NCI-H510A (cell line): ENCODE measurements at places on chromosomes 13 and 19.

- no peak for DNase-seq
Observed at GRCh38 chr19:14916848-14917247, 24.4 kb upstream of the OR7C2 start.

DNA sequence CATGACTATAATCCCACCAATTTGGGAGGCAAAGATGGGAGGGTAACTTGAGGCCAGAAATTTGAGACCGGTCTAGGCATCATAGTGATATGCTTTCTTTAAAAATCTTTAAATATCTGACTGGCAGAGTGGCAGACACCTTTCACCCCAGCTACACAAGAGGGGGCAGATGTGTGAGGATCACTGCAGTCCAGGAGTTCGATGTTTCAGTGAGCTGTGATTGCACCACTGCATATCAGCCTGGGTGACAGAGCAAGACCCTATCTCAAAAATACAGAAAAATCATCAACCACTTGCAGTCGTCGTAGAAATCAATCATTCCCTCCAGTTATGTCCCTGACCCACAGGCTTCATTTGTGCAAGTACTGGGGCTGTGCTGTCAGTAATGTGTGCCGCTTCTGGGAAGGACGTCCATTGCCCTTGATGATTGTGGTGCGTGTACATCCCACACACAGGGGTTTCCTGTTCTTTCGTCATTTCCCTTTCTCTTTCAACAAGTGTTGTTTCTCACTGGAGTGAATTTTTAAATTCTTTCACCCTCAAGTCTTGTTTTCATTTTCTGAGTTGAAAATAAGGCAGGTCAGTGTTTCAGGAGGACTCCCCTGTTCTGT, 1.4 kb downstream of the LGALS14 start:
- DNase-seq: no peak

- DNase-seq: no peak
Observed at GRCh38 chr19:54339646-54340358, 840 bp upstream of the LILRA4 start.

- DNase-seq: peak; percentile 18
Observed at GRCh38 chr19:16771618-16772017, 52.0 kb downstream of the NWD1 start.

- DNase-seq: peak; percentile 81
Observed at GRCh38 chr19:13846557-13847406, 30.2 kb upstream of the NANOS3 start.

DNA sequence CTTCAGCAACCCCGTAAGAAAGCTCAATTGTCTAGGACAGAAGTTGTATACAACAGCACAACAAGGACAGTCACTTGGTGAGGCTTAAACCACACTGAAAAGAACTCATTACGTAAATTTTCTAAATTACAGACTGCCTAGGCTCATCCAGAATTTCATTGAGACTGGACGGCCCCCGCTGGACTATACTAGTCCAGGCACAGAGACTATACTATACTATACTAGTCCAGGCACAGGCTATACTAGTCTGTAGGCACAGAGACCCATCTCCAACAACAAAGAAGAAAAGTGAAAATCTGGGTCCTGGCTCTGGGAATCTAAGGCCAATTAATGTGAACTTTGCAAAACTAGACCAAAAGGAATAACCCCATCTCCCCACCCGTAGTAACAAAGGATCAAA, 700 bp downstream of the ZNF816 start:
- no peak for DNase-seq

DNA sequence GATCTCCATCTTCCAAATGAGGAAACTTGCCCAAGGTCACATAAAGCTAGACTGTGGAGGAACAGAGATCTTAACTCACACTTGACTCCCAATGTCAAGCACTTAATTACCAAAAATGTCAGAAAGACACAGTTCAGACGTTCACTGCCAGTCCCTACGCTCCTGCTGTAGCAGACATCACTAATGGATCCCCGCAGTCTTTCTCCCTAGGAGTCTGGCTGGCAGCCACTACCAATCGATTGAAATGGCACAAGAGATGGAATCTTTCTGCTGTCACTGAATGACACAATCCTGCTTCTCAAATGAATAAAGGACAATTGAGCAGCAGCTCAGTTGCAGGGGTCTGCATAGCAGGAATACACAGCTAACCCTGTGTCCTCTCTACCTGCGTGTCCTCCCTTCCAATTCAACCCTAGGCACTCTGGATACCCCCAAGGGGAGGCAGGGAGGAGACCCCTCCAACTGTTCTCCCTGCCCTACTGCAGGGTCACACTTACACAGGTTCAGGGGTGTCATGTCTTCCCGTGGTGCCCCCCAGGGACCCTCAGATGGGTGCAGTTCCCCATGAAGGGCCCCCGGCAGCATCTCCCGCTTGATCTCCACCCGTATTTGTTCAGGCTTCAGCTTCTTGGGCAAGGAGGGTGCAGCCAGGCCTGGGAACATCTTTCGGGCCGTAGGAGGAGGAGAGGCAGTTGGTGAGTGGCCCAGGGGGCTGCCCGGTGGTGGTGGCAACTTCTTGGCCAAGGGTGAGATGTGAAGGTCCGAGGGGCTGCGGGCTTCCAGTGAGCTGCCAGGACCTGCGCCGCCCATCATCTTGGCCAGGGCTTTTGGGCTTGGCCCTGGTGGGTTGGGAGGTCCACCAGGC, 7.9 kb upstream of the AKAP8L start:
- no peak for DNase-seq

- DNase-seq: peak; percentile 36
Observed at GRCh38 chr13:23915308-23915707, 18.0 kb upstream of the C1QTNF9B start.

DNA sequence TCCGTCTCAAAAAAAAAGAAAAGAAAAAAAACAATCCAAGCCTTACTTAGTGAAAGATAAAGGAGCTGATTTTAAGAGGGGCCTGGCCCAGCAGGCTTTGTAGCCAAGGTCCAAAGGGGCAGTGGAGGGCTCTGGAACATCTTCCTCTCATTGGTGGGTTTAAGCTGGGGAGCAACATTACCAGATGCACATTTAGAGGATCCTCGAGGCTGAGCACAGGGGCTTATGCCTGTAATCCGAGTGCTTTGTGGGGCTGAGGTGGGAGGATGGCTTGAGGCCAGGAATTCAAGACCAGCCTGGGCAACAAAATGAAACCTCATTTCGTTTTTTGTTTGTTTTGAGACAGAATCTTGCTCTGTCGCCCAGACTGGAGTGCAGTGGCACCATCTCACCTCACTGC, 8.0 kb upstream of the TMEM160 start:
- DNase-seq: no peak

DNA sequence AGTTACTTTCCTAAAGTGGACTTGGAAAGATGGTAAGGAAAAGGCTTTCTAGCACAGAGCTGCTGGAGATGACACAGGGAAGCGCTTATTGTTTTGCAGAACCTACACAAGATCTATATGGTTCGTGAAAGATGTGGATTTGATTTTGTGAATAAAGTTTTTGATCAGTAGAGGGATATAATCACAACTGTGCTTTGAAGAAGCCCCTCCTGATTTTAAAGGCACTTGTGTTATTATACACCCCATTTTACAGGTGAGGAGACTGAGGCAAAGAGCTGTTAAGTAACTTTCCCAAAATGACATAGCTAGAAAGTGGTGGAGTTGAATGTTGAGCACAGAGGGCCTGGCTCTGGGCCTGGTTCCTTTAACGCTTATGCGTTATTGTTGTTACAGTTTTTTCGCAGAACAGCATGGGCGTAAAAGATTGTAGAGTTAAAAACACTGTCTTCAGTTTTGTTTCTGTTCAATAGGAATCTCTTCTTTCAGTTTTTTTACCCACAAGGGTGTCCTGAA, 1.4 kb downstream of the TDRD3 start:
- DNase-seq: no peak

DNA sequence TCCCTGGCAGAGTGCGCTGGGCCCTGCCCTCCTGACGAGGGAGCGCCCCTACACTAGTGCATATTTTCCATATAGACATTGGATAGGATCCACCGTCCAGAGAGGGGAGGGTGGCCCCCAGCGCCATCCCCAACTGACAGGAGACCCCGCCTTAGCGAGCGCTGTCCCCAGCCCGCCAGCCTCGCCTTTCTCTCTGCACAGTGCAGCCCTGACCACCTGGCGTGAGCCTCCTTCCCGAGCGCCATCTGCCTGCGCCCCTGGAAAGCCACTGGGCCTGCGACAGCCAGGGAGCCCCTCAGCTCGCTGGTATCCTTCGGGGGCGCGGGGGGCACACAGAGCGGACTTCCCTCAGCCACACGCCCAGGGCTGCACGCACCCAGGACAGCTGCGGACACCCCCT, 42.1 kb upstream of the ATP12A start:
- no peak for DNase-seq

GRCh38 chr13:78658630-78659449, at the start of gene OBI1:
OBI1 (minus strand) TSS chr13:78659155; CDS start chr13:78659120, 35 bp downstream.
- DNase-seq: peak; percentile 34

DNA sequence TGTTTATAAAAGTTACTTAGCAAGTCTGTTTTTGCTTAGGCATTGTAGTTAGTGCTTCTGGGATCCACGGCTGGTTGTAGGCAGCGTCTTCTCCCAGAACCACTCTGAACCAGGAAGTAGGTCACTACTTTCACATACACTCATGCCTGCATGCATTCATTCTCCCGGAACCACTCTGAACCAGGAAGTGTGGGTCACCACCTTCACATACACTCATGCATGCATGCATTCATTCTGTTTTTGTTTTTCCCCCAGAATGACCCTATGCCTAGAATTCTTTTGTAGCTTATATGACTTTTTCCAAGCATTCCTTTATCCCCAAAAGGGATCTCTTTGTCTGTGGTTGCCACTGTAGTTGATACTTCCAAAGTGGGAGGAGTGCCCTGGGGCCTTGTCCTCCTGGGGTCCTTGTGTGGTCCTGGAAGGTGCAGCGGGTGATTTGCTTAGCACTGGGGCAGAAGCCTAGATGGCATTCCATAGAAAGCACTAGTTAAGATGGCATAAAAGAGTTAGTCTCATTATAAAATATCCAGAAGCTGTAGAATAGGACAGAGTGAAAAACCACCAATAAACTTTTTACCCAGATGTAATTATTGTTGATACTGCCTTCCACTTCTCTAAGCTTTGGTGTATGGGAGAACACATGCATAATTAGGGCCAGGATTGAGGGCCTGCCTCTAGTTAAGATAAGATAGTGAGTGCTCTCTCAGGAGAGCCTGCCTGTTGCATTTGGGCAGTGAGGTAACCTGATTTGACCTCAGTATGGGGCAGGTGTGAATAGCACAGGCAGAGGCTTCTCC, 68.6 kb upstream of the TEX29 start:
- DNase-seq: no peak

- DNase-seq: no peak
Observed at GRCh38 chr19:38513762-38514167, 80.3 kb downstream of the RYR1 start.

DNA sequence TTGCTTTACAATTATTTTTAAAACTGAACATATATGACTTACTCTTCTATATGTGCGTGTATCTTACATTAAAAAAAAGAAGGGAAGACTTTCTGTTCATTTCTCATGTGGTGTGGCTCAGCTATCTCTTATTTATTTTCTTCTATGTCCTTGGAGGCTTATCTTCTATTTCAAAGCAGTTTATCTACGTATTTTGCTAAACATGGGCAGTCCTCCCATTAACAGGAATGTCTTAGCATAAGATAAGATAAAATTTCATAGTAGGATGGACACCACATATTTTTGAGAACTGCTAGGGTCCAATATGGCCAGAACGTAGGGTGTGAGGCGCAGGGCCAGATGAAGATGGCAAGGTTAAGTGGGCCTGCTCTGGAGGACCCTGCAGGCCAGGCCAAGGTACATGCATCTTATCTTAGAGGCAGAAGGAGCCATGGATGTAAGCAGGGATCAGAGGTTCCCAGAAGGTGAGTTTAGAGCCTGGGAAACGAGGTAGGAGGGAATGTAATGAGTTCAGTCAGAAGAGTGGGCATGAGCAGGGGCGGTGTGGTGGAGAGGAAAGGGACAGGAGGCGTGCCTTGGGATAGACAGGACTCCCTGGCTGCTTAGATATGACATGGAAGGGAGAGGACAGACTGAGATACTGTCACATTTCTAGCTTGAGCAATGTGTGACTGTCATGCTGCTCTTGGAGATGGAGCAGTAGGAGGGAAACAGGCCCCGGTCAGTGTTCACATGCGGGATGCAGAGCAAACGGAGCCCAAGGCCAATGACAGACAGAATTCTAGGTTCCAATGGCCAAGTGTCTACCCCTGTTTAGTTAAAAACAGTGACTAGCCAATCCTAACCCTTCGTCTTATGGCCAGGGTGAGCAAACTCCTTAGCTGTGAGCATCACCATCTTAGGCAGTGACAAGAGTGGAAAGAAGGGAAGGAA, 68.6 kb upstream of the MEDAG start:
- no peak for DNase-seq

- no peak for DNase-seq
Observed at GRCh38 chr19:7215176-7215575, 79.0 kb downstream of the INSR start.

DNA sequence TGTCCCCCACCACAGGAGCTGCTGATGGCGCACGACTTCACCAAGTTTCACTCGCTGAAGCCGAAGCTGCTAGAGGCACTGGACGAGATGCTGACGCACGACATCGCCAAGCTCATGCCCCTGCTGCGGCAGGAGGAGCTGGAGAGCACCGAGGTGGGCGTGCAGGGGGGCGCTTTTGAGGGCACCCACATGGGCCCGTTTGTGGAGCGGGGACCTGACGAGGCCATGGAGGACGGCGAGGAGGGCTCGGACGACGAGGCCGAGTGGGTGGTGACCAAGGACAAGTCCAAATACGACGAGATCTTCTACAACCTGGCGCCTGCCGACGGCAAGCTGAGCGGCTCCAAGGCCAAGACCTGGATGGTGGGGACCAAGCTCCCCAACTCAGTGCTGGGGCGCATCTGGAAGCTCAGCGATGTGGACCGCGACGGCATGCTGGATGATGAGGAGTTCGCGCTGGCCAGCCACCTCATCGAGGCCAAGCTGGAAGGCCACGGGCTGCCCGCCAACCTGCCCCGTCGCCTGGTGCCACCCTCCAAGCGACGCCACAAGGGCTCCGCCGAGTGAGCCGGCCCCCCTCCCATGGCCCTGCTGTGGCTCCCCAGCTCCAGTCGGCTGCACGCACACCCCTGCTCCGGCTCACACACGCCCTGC, 4.4 kb upstream of the NOP53 start:
- DNase-seq: no peak
